Body of pancreas (tissue), 4 donors: ENCODE measurements at places on chromosomes 7 and 10. TPM values are rescaled to one million over a fixed set of nuclear protein-coding genes. Genes with fewer than 3 reads are reported as not detected.

Gene TES
- total RNA-seq = 17.1 TPM

Gene TMEM229A
- not detected for total RNA-seq

Gene GPR26
- not detected for total RNA-seq

Gene GRM3
- total RNA-seq = not detected

Gene SFMBT2
- total RNA-seq = 3.4 TPM

Gene CALHM1
- total RNA-seq = not detected

Gene PAX4
- total RNA-seq = not detected

Gene TRIP6
- 43.6 TPM for total RNA-seq

Gene GPRIN2
- 16.3 TPM for total RNA-seq

Gene PLXDC2
- 13.5 TPM for total RNA-seq

Gene ERVW-1
- total RNA-seq = not detected

Gene PDZD7
- 0.52 TPM for total RNA-seq

Gene MYO3A
- total RNA-seq = 1.6 TPM

Gene SLC13A1
- total RNA-seq = under 0.01 TPM

Gene HMX3
- not detected for total RNA-seq

Gene THSD7A
- total RNA-seq = 7.0 TPM

Gene ASB10
- total RNA-seq = not detected

Gene HOXA1
- not detected for total RNA-seq

Gene TIMM23B
- 37.6 TPM for total RNA-seq

Gene MOGAT3
- not detected for total RNA-seq

Gene HTR7
- total RNA-seq = not detected

Gene LRWD1
- total RNA-seq = 27.4 TPM
